ENCODE measurements at places on chromosomes 16 and 17.

GRCh38 chr17:17254036-17254435 is 17.1 kb upstream of the FLCN start:
- no peak for DNase-seq

DNA sequence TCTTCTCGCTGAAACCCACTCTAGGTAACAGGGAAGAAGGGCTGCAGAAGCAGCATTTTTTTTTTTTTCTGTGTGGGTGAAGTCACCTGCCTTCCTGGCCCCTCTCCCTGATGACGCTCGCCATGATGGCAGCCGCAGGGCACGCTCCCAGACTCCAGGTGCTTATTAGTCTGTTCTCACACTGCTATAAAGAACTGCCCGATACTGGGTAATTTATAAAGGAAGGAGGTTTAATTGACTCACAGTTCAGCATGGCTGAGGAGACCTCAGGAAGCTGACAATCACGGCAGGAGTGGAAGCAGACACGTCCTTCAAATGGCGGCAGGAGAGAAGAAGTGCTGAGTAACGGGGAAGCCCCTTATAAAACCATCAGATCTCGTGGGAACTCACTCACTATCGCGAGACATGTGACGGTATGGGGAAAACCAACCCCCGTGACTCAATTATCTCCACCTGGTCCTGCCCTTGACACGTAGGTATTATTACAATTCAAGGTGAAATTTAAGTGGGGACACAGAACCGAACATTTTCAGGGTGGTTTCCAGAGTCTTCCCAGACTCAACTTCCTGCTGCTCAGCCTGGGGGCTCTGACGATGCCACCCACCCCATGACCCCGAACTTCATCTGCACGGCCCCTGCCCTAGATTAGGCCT is 34.9 kb upstream of the NLRP1 start:
- no peak for DNase-seq

- no peak for DNase-seq
Observed at GRCh38 chr17:2062571-2063183, 7.8 kb downstream of the HIC1 start.

DNA sequence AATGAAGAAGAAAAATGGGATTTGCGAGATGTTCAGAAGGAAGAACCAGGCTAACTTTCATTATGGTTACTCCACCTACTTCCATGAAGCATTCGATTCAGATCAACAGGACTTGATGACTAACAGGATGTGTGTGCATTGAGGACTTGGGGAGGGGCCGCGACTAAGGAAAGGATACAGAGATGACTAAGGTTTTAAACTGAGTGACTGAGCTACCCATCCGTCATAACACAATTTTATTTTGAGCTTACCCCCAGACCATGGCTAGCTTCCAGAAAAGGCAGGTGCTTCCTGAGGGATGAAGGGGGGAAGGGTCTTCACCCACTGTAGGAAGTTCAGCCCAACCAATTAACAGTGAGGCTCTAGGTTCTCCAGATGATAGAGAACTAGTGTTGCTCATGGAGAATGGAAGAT is 2.5 kb upstream of the CDYL2 start:
- DNase-seq: peak; percentile 20

DNA sequence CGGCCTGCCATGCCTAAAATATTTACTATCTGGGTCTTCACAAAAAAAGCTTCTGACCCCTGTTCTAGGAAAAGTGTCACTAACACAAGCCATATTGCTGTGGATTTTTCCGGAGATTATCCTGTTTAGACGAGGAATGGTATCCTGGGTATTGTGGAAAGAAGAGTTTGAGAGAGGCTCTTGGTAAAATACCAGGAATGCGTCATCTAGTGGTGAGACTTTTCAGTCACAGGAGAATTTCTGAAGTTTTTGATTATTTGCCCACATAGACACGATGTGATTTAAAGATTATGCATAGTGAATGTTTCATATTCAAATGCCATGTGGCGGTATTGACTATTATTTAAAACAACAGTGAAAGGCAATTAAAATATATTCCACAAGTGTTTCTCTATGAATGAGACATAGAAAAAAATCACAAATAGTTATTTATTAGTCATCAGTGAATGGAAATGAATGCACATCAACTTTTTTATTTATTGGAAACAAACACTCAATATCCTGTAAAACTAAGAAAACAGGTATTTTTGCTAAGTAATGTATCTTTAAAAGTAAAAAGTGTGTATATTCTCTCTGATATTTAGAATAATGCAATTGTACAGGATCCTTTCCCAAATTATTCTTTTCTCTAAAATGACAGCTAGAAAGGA is 7.8 kb downstream of the KRT28 start:
- DNase-seq: no peak

DNA sequence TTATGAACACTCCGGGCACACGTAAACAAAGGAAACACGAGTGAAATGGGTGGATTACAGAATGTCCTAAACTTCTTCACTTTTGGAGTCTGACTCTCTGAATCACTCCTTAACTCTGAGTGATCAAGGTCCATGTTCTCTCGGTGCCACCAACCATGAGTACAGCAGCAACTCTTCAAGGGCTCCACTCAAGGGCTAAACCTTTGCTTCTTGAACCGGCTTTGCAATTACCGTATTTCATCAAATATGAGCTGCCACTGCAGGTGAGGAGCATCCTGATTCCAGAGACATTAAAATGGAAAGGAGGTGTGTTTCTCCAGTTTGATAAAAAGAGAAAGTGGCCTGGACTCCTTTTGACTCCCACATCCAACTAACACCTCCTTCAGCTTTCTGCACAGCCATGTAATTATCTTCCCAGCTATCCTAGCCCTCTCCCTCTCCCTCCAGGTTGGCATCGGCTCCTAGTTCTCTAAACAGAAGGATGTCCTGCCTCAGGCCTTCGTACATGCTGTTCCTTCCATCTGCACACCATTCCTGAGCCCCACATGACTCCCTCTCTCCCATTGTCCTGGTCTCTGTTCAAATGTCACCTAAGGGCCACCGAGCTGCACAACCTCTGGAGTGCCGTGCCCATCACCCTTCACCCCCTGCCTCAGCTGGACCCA is 61.4 kb downstream of the ZDHHC7 start:
- DNase-seq: no peak

GRCh38 chr17:8212312-8213180 is 2.2 kb upstream of the AURKB start:
- DNase-seq: no peak

- DNase-seq: no peak
Observed at GRCh38 chr16:54696522-54696921, 234.1 kb upstream of the IRX5 start.

DNA sequence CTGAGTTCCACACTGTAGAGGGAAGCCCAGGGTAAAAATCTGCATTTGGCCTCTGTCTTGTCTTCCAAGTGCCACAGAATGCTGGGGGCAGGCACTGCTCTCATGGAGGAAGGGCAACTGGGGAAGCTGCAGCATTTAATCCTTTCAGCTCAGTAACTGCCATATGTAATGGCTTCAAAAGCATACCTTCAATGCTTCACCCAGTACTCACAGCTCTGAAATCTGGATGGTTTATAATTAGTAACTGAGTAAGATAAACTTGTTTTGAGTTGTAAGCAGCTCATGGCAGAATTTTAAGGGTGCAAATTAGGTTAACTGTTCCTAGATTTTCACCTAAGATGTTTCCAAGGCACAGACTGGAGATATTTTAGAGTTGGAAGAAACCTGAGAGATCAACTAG is 24.5 kb downstream of the PMP22 start:
- DNase-seq: no peak

DNA sequence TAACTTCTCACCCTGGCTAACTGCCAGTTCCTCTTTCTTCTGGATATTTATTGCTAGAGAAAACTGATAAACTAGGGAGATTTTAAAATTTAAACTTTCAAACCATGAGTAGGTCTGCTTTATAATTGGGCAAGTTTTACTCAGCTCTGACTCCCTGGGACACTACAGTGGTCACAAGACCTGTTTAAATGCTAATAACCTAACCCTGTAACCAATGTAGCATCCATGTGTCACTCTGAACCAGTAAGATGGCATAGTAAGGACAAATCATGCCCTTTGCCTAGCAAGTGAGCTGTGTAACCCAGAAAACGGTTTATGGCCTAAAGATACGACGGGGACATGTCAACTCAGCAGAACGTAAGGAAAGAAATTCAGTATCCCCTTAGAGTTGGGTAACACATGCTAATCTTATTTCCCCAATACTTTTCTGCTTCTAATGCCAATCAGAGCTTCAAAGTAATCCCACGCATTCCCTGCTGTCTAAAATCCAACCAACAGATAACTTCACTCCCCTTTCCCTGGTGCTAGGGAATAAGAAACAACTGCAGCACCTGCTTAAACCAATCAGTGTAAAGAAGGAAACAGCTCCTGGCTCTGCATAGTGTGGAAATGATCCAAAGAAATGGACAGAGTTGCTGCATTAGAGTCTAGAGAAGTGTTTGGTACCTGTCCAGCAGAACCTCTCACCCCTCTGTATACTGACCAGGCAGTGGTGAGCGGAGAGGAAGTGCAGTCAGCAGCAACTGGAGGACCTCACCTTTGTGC is 85.7 kb downstream of the NCOR1 start:
- no peak for DNase-seq

DNA sequence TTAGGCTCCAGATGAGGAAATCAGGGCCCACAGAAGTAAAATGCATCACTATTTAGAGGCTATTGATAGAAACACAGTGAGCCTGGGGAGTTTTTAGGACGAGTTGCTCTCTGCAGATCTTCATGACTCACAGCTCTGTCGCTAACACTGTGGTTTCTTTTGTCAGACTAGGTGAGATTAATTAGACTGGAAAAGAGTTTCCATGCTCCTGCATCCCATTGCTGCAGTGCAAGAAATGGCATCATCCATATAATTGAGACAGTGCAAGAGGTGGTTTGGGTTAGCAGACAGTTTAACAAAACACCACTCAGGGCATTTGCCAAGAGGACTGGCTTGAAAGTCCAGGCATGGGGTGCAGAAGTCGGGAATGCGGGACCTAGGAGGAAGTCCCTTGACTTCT is 198.8 kb upstream of the CACNG5 start:
- no peak for DNase-seq

GRCh38 chr17:61465550-61466237 is 13.5 kb downstream of the TBX4 start:
- no peak for DNase-seq
